ENCODE measurements at places on chromosomes 4 and X.

GRCh38 chr4:141416219-141416618, 195.5 kb downstream of the ZNF330 start:
- DNase-seq: no peak

DNA sequence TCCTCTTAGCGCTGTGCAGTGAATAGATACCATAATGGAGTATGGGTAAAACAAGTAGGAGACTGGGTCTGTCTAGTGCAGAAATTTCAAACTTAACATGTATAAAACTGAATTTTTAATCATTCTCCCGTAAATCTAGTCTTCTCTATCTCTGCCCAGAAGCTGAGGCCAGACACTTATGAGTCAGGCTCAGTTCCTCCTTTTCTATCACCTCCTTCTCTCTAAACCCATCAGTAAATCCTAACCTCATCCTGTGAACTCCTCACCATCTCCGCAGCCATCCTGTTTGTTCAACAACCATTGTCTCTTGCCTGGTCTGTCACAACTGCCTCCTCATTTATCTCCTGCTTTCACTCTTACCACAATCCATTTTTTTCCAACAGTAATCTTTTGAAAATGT, 19.8 kb upstream of the SGMS2 start:
- DNase-seq: no peak

DNA sequence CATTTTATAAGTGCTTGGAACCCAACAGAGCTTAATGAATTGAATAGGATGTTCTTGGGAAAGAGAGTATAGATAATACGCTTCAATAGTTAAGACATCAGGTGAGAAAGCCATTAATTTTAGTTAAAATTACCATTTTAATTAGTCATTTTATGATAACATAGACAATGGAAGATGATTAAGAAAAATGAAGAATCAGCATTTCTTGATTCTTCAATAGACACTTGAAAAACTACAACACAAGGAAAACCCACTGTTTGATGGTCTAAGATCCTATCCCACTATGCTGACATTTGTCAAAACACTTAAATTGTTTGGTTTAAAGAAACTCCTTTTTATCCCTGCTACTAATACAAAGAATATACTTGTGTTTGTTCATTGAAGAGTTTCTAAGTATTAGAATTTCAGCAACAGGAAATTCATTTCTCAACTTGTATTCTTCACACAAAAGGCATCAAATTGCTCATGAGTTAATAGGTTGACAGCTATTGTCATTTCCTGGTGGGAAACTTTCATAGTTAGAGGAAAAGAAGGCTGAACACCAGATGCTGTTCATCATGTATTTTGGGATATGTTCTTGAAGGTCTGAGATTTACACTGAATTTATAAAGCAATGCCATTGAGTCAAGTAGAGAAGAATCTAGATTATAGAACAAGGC, 9.6 kb upstream of the CXCL2 start:
- DNase-seq: no peak

DNA sequence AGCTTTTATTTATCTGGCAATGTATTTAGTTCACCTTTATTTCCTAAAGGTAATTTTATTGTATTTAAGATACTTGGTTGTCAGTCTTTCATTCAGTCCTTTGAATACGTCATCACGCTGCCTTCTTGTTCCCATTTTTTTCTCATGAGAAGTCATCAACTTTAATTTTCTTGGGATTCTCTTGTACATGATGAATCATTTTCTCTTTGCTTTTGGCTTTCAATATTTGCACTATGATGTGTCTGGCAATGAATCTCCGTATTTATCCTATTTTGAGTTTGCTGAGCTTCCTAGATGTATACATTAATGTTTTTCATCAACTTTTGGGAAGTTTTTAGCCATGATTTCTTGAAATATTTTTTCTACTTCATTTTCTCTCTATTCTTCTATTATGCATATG, 28.4 kb downstream of the CLDN2 start:
- no peak for DNase-seq

DNA sequence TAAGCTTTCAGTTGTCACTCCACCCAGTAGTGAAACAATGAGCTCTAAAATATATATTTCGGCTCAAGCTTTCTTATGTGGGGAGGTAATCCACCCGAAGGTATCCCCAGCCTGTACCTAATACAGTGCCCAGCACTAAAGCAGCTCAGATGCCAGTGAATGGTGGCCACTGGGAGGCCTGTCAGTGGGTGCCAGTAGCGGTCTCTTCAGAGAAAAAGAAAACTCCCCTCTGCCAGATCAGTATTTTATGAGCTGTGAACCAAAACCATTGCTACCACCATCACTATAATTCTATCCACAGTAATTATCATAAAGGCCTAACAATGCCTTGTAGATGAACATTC, 835 bp upstream of the NFKB1 start:
- DNase-seq: no peak

DNA sequence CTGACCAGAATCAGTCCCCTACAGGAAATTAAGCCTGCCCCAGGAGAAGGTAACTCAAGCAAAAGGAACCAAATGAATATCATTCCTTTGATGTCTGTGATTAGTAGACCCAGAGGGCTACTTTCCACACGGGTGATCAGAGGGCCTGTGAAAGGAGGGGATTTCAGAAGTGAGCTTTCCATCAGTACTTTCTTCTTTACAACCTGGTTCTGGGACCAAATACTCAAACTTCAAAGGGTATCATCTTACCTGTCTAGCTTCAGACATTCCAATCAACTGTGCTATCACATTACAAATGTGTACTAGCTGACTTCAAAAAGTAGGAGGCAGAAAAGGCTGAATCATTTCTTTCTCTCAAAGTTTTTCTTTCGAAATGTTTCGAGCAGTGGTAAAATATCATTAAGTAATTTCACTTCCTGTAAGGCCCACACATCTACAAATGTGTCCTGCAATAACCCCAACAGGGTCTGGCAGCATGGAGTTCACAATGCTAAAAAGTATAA, 23.9 kb downstream of the ACSL4 start:
- no peak for DNase-seq

- no peak for DNase-seq
Observed at GRCh38 chr4:122163767-122164166, 11.6 kb downstream of the BLTP1 start.

DNA sequence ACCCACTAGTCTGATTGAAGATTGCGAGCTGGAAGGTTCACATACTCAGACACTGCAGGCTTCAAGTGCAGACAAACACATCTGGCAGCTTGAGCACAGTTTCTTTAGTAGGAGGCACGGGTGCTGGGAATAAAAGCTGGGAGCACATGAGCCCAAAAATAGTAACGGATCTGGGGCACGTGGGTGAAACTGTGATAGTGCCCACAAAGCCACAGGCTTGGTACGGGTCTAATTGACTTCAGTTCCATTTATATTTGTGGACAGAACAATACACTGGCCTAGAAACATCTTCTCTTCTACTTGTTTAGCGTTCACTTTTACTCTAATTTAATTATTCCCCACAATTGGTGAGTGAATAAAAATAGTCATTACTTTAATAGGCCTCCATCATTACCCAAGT, 2370.7 kb downstream of the PCDH7 start:
- DNase-seq: no peak

- no peak for DNase-seq
Observed at GRCh38 chrX:53281963-53282695, 745 bp upstream of the IQSEC2 start.

DNA sequence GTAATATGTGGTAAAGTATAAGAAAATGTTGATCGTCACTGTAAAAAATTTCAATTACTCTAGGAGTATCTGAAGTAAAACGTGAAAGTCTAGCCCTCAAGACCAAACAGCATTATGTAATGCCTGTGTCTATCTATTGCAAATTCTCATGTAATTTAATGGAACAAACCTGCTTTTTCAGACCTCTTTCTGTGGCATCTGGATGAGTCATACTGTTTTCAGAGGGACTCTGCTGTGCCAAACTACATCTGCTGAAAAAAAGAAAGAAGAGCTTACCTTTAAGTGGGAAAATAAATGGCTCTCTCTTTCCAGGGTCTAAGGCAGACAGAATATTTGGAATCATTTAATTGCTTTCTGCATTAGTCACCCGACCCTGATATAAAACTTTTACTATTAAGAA, 89.8 kb upstream of the ARMCX2 start:
- DNase-seq: no peak

GRCh38 chr4:127182687-127183086, 450.1 kb upstream of the INTU start:
- no peak for DNase-seq

DNA sequence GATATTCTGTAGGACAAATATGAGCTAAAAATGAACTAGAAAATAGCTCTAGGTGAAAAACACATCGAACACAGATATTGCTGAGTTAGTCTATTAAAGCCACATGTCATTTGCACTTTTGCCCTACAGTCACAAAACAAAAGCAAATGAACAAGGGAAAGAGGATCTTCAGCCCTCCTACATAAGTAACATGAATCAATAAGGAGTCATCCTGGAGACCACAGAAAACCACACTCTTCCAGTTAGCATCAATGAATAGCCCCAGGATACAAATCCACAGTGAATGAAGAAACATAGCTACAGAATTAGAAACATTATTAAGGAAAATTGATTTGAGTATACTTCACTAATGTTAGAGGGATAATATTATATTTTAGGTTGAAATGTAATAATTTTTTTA, 311.4 kb downstream of the MAPK10 start:
- no peak for DNase-seq

- DNase-seq: no peak
Observed at GRCh38 chrX:33415459-33415858, 204.1 kb upstream of the DMD start.

DNA sequence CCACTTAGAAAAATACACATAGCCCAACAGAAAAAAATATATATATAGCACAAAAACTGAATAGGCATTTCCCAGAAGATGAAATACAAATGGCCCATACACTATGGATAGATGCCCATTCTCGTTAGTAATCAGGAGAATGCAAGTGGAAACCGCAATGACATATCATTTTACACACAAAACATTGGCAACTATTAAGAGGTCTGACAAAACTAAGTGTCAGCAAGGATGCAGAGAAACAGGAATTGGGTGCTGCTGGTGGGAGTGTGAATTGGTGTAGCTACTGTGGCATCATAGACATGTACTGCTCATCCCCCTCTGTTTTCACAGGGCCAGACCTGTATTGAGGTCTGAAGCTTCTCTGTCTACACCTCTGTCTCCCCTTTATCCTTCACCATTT, 320.0 kb downstream of the IDS start:
- DNase-seq: no peak

DNA sequence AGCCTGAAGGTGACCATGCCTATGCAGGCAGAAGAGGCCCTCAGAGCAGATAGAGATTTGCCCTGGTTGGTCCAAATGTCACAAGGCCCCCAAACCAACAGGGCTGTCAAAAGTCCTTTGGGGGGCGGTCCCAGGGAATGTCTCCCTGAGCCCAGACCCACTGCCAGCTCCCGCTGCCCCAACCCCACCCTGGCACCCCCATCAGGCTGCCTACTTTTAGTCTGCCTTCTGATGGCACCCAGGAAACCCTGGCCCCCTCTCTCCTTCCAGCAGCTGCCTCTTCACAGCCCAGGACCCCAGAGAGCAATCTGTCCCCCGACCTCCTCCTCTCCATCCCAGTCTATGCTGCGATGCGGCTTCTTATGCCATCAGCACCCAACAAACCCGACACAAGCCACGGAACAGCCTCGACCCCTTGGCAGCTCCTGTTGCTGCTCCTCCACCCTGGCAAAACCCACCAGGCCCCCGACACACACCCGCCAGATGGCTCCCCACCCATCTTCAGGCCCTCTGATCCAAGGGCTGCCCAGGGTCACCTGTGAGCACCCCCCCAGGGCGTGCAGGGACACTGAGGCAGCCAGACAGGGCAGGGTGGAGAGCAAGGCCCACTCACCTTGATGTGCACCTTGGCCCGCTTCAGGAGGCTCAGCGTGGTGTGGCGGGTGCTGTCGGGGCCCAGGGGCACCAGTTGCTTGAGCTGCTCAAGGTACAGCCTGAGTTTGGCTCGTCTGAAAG, 9.9 kb downstream of the MXD4 start:
- DNase-seq: no peak

DNA sequence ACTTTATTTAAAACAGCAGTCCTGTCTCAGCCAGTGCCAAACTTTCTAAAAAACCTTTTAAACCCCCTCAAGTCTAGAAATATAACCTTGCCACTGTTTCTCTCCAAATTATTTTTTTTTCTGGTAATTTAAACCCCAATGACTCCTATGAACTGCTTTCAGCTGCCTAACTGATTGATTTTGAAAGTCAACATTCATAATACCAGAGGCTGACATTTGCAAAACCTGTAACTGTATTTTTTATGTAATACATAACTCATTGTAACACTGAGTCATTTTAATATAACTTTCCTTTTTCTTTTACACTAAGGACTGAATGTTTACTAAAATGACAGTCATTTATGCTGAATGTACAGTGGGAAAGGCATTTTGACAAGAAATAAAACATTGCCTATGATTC, 19.1 kb upstream of the EGFL6 start:
- no peak for DNase-seq

GRCh38 chr4:173909294-173909693, 374.2 kb downstream of the FBXO8 start:
- DNase-seq: no peak

DNA sequence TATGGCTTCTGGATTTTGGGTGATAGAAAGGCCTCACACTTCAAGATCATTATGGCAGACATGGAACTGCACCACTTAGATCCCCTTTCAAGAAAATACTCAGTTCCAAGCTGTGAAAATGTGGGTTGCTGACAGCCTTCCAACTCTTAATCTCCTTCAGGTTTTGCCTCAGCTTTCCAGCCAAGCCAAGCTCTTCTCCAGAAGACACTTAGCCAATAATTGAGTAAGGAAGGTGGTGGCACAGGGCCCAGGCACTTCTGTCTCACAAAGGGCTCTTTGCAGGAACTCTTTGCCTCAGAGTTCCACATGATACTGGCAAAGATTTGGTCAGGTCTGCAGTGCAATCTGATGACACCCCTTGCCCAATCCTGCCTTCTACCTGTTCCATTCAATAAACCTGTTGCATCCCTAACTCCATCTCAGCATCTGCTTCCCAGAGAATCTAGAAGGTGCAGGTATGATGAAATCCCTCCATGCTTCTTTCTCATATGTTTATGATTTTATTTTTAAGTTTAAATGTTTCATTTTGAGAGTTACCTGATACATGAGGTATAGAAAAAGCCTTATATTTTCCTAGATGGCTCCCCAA, 30.6 kb downstream of the ANXA5 start:
- no peak for DNase-seq

DNA sequence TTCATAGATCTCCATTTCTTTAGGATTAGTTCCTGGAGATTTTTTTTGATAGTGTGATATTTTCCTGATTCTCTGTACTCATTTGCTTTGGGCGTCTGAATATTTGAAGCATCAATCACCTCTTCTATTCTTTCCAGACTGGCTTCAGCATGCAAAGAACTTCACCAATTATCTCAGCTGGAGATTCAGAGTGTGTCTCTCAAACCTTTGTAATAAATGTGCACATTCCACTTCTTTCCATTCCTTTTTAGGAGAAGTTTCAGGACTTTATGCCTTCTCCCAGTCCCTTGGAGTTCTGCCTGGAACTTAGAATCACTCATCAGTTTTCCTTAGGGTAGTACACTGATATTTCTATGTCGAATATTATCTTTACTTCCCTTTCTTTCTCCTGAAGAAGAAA, 334.8 kb downstream of the TEX13C start:
- no peak for DNase-seq

DNA sequence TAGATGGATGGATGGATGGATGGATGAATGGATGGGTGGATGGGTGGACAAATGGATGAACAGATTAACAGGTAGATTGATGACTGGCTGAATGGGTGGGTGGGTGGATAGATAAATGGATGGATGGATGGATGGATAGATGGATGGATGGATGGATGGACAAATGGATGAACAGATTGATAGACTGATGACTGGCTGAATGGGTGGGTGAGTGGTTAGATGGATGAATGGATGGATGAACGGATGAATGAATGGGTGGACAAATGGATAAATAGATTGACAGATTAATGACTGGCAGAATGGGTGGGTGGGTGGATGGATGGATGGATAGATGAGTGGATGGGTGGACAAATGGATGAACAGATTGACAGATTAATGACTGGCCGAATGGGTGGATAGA, 13.6 kb upstream of the AKAP17A start:
- no peak for DNase-seq

All from stimulated activated CD4-positive, alpha-beta T cell treated with anti-CD3 and anti-CD28 coated beads, Interleukin-12 subunit alpha, Interleukin-12 subunit beta, amount 100 ng/mL, for 48 hours (primary cell).